ENCODE measurements at places on chromosomes 5 and 9.
A peak's percentile ranks its signal among the peaks of the same experiment; 100 is the strongest.

DNA sequence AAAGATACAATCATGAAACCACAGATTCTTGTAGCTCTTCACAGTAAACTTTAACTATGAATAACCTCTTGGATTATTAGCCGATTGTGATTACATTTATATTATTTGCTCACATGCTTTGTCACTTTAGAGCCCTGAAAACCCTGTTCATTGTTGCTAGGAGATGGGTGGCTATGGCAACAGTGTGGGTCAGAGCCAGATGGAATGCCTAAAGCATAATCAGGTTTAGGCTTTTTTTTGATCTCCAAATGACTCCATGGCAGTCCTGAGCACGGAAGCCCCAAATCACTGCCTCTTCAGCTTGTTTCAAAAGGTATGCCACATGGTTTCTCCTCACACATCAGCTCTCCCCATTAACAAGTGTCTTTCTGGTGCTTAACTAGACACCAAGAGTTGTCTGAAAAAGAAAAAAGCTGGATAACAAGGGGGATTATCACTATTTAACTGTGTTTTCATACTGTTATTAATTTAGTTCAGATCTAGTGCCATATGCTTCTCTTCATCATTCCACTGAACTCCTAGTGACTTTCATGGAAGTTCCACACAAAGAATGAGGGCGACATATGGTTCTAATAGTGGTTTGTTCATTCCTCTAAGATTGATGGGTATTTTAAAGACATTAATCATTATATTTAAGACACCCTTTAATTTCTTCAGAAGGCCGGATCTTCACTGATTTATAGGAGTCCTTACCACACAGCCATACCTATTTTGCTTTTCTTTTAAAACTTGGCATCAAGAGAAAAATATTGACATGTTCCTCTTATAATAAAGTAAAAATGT is 88.8 kb upstream of the PAM start:
- no peak for DNase-seq

DNA sequence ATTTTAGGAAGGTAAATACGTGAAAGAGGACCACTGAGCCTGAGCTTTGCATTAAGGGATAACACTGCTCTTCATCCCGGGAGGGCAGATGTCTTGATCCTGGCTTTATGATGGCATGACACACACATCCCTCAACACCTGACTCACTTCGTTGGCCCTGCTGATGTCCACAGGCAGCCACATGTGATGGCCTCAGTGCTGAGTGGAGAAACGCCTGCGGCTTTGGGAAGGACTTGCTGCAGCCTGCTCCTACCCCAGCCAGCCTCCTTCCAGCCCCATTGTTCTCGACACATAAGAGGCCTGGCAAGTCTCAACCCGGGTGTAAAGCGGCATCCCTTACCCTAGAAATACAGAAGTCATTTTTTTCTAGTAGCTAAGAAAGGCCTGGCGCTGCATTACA is 169.0 kb downstream of the SYK start:
- DNase-seq: no peak

- DNase-seq: no peak
Observed at GRCh38 chr9:125998837-125999503, 251.8 kb downstream of the PBX3 start.

- no peak for DNase-seq
Observed at GRCh38 chr9:87327575-87328125, 170.0 kb upstream of the DAPK1 start.

DNA sequence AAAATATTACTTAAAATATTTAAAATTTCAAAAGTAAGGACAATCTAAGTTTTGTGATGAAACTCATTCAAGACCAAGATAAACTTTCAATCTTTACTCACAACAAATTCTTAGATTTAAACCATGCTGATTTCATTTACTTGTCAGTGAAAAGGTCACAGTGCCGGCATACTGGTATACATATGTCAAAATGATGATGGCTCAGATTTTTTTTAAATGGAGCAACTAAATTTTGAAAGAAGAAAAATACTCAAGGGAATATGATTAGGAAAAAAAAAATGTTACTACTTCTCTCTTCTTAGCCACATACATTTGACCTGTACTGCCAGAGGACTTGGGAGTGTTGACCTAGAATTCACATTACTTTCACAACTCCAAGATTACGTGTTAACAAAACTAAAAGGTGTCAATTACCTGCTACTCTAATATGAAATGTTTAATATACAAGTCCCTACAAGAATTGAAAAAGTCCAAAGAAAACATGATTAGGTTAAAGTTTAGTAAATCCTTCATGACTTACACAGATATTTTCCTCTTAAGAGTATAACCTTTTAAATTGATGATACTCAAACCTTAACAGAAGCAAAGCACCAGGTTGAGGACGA is 4.6 kb downstream of the EFNA5 start:
- no peak for DNase-seq

GRCh38 chr5:135977375-135977928 is 22.7 kb upstream of the LECT2 start:
- peak; percentile 16 for DNase-seq

DNA sequence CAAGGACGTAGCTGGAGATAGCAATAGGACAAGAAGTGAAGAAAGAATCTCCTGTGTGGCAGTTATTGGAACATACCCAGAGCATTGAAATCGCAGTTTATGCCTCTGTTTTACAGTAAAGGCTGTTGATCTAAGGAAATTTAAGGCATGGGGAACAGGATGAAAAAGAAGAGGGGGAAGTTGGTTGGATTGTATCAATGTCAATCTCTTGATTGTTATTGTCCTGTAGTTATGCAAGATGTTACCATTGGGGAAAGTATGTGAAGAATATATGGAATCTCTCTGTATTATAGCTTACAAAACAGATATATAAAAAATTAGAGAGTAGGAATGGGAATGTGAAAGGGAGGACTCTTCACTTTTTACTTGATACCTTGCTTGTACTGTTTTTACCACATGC is 195.6 kb upstream of the NREP start:
- no peak for DNase-seq

DNA sequence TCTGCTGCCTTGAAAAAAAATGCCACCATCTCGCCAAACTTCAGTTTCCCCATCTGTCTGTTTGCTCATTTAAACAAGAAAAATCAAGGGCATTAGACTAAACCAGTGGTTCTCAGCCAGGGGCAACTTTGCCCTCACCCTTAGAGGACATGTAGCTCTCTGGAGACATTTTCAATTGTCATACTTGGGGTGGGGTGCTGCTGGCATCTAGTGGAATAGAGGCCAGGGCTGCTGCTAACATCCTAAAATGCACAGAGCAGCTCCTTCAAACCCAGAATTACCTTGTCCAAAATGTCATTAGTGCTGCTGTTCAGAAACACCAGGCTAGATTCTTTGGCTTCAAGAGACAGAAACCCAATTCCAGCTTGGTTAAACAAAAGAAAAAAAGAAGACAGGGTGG is 71.1 kb upstream of the FOXE1 start:
- no peak for DNase-seq

GRCh38 chr9:127451858-127452656 is 747 bp downstream of the LRSAM1 start:
- DNase-seq: peak; percentile 36

DNA sequence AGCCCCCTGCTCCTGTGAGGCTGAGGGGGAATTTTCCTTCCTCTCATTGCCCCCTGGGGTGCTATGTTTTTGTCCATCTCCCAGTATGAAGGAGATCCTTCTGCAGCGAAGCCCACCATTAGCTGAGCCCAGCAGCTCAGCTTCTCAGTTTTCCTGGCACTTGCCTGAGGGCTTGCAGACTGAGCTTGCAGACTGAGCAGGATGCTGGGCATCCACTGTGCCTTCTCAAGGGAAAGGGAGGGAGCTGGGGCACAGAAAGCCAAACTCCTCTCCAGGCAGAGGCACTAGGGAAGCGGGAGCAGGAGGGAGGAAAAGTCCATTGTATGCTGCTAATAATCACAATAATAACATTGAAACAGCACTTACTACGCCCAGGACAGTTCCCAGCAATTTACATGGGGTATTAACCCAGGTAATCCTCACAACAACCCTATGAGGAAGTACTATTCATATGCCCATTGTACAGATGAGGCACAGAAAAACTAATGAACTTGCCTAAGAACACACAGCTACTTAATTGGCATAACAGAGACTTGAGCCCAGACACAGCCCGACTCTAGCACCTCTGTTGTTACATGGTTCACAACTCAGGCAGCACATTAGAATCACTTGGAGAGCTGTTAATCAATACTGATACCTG is 86.9 kb upstream of the SSBP2 start:
- DNase-seq: no peak

DNA sequence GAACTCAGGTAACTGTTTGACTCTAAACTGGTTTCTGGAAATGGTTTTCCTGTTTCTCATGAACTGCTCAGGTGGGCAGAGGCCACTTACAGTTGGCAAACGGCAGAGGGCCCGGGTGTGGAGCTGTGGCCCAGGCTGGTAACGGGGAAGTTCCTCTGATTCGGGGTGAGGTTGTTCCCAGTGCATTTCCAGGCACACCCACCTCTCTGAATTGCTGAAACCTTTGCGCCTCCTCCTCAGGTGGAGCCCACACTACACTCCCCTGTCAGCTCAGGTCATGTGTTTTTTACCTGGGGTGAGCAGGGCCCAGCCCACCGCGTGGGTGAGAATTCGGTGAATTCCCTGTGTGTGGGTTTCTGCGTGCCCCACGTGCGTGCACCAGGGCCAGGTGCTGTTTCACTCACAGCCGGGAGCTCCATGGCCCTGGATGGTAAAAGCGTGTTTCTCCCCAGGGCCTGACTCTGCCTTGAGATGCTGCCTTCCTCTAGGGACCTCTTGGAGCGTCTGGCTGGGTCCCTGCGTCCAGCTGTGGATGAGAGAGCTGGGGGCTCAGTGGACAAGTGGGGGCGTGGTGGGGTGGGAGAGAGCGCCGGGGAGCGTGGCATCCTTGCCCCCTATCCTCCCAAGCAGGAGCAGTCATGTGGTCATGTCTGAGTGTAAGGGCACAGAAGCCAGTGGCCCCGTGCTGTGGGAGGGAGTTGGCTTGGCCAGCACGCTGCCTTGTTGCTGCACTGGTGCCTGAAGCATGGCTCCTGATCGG is 33.5 kb upstream of the LPCAT1 start:
- DNase-seq: no peak

GRCh38 chr9:103397868-103398600 is 402.9 kb downstream of the CYLC2 start:
- peak; percentile 1 for DNase-seq

- DNase-seq: no peak
Observed at GRCh38 chr9:4855841-4856240, 63.1 kb downstream of the RCL1 start.

DNA sequence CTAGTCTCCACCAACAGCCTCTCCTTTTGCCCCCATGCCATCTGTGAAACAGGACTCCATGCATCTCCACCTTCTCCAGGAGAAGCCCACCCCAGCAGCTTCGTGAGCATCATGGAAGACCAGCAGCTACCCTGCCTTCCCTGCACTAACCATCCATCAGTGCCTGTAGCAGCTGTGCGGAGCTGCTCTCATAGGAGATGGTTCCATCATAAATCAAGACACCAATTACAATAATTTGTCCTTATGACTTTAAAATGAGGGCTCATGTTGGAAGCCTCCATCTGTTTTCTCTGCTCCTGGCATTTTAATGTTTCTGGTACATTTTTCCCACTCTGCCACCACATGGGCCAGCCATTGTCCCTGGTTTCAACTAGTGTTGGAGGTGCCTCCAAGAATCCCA is 69.9 kb downstream of the FGF1 start:
- no peak for DNase-seq

DNA sequence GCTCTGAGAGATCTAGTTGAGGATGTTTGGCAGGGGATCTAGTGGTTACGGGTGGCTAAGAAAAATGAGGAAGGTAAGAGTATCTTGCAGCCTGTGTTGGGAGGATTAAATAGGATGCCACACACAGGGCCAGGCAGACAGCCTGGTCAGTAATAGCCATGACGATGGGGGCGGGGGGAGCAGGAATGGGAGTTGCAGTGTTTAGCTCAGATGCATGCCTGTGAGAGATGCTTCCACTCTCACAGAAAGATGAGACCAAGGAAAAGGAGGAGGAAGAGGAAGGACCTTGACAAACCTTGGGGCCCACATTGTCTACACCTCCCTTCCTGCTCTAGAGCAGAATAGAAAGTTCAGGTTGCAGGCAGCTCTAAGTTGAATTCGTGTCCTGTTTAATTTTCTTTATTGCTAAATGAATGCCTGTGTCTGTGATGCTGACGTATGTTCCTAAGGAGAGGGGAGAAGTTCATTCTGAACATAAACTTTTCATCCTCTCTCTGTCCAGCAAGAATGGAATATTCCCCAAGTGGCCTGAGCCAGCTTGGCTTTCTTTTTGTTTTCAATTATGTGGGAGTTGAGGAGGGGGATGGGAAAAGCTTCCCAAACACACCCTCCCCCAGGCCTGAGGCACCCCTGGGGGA is 28.7 kb downstream of the TGFBI start:
- no peak for DNase-seq

DNA sequence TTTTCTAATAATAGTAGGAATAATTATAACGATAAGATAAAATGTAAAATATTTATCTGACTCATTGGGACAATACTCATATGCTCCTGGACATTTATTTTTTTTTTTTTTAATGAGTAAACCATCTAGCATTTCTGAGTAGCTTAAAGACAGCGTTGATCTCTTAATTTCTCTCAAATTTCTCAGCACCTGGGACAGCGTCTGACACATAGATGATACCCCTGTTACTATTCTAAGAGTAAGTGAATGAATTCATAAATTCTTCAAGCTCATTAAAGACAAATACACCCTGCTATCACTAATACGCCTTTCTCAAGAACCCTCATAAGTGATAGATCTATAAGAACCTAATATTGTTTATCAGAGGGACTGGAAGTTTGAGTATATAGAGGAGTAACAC is 12.0 kb upstream of the HTR4 start:
- no peak for DNase-seq

DNA sequence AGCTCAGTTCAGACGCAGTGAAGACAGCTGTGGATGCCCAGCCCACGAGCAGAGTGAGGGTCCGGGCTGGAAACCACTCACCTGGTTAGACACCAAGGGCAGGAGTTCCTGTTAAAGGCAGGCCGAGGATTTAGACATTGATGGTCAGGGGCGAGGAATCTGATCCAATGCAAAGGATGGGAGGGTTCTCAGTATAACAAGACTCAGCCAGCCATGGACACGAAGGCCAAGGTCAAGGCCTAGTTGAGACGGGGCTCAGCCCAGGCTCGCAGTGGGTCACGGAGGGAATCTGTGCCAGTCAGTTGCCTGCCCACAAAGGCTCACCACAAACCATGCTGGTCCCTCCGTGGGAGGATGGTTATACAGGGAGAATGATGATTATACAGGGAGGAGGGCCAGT is 63.3 kb upstream of the FCN1 start:
- DNase-seq: no peak

- no peak for DNase-seq
Observed at GRCh38 chr5:154652746-154653417, 102.3 kb upstream of the LARP1 start.

DNA sequence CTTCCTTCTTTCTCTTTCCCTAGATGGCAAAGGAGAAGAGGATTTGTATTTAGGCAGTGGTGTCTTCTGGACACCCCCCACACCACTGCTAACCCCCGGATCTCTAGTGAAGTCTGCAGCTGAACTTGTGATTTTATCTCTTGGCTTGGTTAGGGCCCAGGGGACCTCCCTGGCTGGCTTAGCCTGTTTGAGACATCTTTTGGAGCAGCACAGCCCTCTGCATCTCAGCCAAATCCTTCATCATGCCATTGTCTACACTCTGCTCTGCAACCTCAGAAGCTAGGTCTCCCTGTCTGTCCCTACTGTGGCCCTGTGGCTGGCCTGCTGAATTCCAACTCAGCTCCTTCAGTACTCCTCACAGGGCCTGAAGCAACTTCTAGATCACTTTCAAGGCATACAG is 81.7 kb downstream of the MUSK start:
- DNase-seq: no peak

- no peak for DNase-seq
Observed at GRCh38 chr5:65157906-65158603, 323.7 kb downstream of the ADAMTS6 start.
